ENCODE measurements at places on chromosomes 13 and 19.

GRCh38 chr13:98343461-98343860 lies 166.4 kb upstream of the RNF113B start:
- DNase-seq: no peak

DNA sequence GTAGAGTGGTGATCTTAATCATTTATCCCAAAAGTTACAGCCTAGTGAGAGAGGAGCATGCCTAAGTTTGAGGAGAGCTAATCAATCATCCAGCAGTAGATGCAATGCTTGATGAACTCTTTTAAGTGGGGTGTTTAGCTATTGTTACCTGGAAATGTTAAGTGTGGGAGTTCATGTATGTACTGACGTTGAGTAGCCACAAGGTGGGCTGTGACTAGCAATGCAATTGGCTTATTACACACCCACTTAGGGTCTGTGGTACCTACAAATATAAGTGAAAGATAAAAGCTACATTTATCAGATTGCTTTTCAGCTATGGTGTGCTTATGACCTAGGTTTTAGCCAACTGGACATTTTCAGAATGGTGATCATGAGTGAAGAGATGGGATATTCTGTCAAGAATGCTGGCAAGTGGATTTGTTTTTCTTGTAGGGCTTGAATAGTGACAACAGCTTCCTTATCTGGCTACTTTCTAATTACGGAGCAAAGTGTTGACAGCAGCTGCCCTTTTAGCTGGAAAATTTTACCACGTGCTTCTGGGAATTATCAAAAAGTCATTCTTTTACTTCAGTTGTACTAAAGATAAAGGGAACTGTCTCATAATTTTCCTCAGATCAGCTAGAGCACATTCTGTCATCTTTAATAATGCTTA lies 170.6 kb downstream of the POSTN start:
- no peak for DNase-seq

GRCh38 chr19:35106291-35106583 lies 9.4 kb upstream of the FXYD3 start:
- DNase-seq: no peak

DNA sequence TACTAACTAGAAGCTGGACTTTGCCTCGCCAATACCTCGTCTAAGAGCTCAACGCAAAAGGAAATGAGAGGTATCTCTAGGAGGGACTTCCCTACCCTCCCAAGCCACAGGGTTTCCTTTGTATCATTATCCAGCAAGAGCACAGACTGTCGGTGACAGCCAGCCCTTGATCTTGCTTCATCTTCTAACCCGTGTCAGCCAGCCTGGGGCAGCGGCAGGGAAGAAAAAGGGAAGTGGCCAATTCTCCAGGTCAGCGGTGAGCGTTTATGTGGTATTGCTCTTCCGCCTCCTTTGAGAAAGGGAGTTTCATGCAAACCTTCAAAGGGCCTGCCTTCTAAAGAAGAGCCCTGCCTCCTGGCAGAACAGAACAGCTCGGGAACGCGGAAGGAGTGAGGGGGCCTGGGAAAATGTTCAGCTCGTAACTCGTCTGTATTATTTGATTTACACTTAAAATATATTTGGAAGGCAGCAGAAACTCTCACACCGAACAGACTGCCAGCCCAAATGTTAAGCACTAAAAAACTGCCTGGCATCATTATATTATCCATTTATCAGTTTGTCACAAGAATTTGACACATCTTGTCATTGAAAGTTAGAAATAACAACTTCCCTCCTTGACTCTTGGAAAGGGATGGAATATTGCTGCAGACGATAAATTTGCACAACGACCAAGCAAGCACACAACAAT lies 41.8 kb downstream of the EFNB2 start:
- DNase-seq: peak; percentile 23

DNA sequence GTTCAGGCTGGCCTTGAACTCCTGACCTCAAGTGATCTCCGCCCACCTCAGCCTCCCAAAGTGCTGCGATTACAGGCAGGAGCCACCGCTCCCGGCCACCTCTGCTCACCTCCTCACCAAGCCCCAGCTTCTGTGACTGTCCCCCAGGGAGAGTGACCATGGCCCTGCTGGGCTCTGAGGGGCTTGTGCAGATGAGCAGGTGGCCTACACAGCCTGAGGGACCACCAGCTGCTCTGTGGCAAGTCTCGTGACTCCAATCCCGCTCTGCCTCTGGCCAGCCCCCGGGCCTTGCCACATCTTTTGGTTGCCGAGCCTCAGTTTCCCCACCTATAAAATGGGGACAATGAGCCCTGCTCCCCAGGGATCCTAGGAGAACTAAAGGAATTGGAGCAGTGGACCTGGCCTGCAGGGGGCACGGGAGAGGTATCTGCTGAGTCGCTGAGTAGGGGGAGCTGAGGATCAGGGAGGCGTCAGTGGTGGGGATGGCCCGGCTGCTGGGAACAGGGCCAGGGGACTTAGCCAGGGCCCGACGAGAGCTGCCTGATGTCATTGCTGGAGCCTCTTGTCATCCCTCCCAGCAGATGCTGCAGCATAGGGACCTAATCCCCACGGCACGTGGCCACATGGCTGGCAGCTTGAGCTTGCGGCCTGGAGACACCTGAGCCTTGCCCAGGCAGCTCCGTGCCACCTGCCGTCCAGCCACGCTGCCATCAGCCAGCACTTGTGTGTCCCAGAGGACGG lies 74.7 kb downstream of the GADD45B start:
- DNase-seq: no peak

DNA sequence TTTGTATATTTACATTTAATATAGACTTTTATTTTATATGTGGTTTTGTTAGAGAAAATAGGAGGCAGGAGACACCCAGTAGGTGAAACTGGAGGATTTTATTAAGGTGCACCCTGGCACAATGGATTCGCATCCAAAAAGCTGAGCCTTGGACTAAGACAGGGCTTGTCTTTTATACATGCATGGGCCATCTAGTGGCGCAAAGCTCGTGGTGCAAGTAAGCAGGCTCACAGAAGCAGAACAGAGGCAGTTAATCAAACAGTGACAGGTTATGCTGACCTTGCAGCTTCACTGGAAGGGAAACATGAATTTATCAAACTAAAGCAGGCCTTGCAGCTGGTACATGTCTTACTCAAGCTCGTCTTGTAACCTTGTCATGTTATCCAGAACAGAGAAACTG lies 58.8 kb upstream of the ZNF681 start:
- DNase-seq: no peak

DNA sequence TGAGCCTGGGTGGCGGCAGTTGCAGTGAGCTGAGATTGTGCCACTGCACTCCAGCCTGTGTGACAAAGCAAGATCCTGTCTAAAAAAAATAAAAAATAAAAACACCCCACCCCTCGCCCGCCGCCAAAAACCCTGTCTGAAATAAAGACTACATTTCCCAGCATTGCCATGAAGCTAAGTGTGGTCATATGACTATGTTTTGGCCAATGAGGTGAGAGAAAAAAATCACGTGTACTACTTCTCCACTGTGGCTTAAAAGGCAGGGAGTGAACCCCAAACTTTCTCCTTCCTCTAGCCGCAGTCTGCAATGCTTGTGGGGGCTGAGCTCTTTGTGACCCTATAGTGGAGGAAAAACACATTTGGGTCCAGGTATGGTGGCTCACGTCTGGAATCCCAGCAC lies 54.9 kb downstream of the COLGALT1 start:
- DNase-seq: peak; percentile 77

- DNase-seq: no peak
Measured at GRCh38 chr19:16088351-16089009, 12.2 kb downstream of the TPM4 start.

- DNase-seq: no peak
Measured at GRCh38 chr13:49315756-49316482, 68.2 kb downstream of the CDADC1 start.

- no peak for DNase-seq
Measured at GRCh38 chr13:59746291-59746962, 417.3 kb downstream of the DIAPH3 start.

- no peak for DNase-seq
Measured at GRCh38 chr13:46687810-46688209, 109.2 kb downstream of the ESD start.

- DNase-seq: no peak
Measured at GRCh38 chr19:7427944-7428343, 60.9 kb downstream of the PEX11G start.

GRCh38 chr13:34847766-34848165 lies 94.3 kb upstream of the NBEA start:
- DNase-seq: no peak

DNA sequence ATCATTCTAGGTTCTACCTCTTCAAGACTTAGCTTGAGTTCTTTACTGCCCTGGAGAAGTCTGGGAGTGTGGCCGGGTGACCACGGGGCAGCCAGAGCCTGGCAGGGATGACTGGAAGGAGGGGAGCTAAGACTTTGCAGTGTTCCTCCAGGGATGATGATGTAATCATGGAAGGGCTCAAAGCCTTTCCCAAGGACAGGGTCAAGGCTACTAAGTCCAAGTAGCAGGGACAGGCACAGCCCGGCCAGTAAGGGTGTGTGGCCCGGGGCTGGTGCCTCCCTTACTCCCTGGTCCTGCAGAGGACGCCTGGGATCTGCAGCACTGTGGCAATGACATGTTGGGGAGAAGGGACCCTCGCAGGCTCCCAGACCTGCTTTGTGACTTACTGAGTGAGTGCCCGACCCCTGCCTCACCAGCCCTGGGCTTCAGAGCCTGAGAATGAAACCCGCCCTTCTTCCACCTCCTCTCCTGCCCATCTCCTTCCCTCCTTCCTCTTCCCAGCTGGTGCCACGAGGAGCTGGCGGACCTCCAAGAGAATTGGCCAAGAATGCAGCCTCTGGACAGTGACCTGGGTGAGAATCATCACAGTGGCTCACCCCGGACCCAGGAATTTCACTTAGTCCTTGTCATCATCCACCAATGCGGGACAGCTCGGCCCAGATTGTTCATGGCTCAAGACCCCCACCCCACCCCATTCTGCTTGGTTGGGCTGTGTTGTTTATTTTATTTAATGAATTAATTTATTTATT lies 15.6 kb upstream of the FBXO17 start:
- DNase-seq: no peak
